NCI-H1048 (cell line): ENCODE measurements at places on chromosomes 6 and 20.

DNA sequence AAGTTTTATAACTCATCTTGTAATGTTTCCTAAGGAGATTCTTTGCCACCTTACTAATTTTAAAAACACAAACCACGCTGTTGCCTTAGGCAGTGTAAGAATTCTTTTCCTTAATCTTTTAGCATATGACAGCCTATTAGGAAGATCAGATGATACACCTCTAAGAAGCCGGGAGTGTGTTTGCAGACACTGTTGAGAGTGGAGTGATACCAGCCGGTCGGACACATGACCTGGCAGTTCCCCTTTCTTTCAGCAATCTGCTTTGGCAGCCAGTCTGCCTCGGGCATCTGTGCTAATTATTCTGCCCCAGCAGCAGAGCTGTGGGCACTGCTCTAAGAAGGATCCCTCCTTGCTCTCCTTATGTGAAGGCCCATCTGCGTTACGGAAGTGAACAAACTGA is 50.9 kb downstream of the PLCB4 start:
- DNase-seq: no peak

DNA sequence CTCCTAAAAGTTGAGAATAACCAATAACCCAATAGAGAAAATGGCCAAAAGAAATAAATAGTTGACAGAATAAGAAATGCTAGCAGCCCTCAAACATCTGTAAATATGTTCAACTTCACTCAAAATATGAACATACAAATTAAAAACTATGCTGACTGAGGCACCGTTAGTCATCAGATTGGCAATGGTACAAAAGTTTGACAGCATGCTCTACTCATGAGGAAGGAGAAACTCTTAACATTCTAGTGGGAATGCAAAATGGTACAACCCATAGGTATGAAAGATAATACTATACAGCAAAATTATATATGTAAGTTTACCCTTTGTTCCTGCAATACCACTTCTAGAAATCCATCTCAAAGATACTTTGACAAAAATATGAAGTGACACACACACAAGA is 1.6 kb upstream of the ZSCAN12 start:
- no peak for DNase-seq

- no peak for DNase-seq
Observed at GRCh38 chr6:45757443-45758130, 258.1 kb downstream of the CLIC5 start.

GRCh38 chr6:90730151-90730673 is 143.3 kb upstream of the MAP3K7 start:
- no peak for DNase-seq

GRCh38 chr6:155085582-155086257 is 90.6 kb downstream of the TIAM2 start:
- no peak for DNase-seq
